Stimulated activated CD4-positive, alpha-beta T cell treated with anti-CD3 and anti-CD28 coated beads, Interleukin-15, amount 100 ng/mL, for 24 hours (primary cell): ENCODE measurements at places on chromosomes 12 and 14.

DNA sequence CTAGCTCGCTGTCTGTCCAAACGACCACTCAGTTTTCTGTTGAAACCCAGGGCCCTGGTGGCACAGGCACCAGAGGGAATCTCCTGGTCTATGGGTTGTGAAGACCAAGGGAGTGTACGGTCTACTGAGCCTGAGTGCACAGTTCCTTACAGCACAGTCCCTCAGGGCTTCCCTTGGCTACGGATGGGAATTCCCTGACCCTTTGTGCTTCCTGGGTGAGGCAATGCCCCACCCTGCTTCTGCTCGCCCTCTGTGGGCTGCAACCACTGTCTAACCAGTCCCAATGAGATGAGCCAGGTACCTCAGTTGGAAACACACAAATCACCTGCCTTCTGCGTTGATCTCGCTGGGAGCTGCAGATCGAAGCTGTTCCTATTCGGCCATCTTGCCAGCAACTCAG is 22.6 kb downstream of the GPHN start:
- no peak for DNase-seq

- no peak for DNase-seq
Measured at GRCh38 chr12:77592836-77593235, 237.9 kb upstream of the NAV3 start.

GRCh38 chr12:40515041-40515816 is 177.0 kb upstream of the CNTN1 start:
- no peak for DNase-seq

GRCh38 chr12:26226629-26227360 is 31.4 kb downstream of the SSPN start:
- DNase-seq, result peak; percentile 18

DNA sequence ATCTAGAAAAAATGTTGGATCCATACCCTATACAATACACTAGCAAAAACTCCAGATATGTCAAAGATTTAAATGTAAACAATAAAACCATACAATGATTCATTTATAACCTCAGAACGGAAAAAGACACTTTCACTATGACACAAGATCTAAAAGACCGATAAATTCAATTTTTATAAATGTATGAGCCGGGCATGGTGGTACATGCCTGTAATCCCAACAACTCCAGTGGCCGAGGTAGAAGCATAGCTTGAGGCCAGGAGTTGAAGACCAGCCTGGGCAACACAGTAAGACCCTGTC is 2.5 kb upstream of the SOS2 start:
- DNase-seq, result no peak

DNA sequence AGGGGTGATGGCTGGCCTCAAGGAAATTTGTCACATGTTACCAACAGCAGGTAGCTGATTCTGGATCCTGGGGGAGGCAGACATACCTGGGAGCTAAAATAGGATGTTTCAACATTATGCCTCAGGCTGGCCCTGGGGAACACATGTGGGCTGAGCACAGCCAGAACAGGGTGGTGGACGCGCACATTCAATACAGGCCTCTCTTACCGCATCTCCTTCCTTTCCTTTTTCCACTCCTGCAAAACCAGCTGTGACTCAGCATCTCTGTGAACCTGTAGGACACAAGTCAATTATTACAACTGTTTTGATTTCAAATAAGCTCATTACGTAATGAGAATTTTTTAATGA is 61.0 kb downstream of the NT5DC3 start:
- DNase-seq, result no peak

GRCh38 chr12:66661357-66661756 is 17.5 kb downstream of the GRIP1 start:
- DNase-seq, result no peak

- DNase-seq, result no peak
Measured at GRCh38 chr12:11916771-11917170, 154.0 kb upstream of the BCL2L14 start.
